G401 (cell line): ENCODE measurements at places on chromosomes 4 and X.

GRCh38 chr4:144489831-144490230, 156.1 kb upstream of the HHIP start:
- DNase-seq = no peak

DNA sequence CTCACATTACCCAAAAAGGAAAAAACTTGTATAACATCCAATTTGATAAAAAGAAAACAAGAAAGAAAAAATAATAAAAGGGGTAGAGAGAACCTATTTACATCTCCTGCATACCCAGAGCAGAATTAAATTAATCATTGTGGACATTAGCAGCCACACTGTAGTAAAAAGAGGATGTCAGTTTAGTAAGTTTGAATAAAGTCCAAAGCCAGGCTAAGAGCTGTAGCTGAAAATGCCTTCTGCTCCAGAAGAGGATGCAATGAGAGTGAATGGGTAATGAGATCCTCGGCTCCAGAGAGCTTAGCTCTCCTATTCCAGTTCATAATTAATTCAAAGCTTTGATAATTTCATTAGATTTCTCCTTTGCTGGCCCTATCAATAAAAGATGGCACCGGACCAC, 78.2 kb downstream of the SLC10A7 start:
- DNase-seq = no peak

DNA sequence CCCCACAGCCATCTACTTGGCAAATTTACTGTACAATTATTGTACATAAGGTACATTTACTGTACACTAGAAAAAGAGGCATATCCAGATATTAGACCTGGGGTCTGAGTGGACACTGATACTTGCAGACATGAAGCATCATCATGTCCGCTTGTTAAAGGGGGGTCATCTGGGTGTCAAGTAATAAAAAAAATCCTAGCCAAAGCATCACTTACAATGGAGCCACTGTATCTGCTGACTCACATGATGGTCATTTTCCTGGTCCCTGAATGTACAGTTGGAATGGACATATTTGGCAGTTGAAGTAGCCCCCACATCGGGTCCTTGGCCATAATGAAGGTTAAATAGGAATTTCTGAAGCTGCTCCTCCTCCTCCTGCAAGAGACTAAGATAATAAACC, 228.8 kb downstream of the THOC2 start:
- DNase-seq = no peak

- no peak for DNase-seq
These were observed 1.8 kb upstream of the SPATA18 start for GRCh38 chr4:52049266-52049665.

GRCh38 chrX:119729408-119730201, 28.8 kb upstream of the SOWAHD start:
- DNase-seq = peak; percentile 52

- no peak for DNase-seq
These were observed 39.4 kb upstream of the GPC3 start for GRCh38 chrX:134024686-134025377.

- DNase-seq = no peak
These were observed 638.6 kb downstream of the BCOR start for GRCh38 chrX:39459204-39459603.

DNA sequence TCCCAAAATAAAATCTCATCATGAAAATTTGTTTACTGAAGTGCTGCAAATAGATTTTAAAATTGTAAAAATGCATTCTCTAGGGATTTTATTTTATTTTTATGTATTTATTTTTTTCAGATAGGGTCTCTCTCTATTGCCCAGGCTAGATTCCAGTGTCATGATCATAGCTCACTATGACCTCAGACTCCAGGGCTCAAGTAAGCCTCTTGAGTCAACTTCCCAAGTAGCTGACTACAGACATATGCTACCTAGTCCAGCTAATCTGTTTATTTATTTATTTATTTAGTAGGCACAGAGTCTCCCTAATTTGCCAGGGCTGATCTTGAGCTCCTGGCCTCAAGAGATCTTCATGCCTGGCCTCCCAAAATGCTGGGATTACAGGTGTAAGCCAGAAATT, 317.7 kb upstream of the ANXA10 start:
- DNase-seq = no peak

DNA sequence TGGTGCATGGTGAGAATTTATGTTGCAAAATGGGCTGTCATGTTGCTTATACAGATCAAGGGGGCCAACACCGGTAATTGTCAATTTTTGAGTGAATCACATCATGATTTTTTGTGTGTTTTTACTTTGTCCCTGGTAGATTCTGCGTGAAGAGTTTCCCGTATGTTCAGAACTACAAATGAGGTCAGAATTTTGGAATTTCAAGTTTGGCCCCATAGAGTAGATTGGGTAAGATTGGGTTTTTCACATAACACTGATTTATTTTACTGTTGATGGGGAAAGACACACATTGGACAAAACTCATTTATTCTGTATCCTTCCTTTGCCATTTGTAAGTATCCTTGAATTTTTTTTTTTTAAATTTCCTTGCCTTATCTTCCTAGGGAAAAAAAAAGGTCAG, 158.5 kb upstream of the MXRA5 start:
- no peak for DNase-seq

DNA sequence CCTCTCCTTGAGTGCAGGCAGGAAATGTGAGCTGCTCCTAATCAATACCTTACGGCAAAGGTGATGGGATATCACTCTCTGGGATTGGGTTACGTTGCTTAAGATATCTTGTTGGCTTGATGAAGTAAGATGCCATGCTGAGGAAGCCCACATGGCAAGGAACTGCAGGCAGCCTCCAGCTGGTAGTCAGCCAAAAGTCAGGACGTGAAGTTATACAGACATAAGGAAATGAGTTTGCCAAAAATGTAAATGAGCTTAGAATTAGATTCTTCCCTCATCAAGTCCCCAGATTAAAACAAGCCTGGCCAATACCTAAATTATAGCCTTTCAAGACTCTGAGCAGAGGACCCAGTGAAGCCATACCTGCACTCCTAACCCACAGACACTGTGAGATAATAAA, 155.0 kb downstream of the QDPR start:
- no peak for DNase-seq

- DNase-seq = no peak
These were observed 66.6 kb downstream of the EDNRA start for GRCh38 chr4:147547314-147548056.

- no peak for DNase-seq
These were observed 155.2 kb upstream of the MSX1 start for GRCh38 chr4:4704267-4704666.

- no peak for DNase-seq
These were observed 46.1 kb downstream of the CCDC158 start for GRCh38 chr4:76374798-76375197.

- no peak for DNase-seq
These were observed 25.1 kb downstream of the TAB3 start for GRCh38 chrX:30863974-30864373.

- no peak for DNase-seq
These were observed 24.2 kb upstream of the SPON2 start for GRCh38 chr4:1196421-1197183.

DNA sequence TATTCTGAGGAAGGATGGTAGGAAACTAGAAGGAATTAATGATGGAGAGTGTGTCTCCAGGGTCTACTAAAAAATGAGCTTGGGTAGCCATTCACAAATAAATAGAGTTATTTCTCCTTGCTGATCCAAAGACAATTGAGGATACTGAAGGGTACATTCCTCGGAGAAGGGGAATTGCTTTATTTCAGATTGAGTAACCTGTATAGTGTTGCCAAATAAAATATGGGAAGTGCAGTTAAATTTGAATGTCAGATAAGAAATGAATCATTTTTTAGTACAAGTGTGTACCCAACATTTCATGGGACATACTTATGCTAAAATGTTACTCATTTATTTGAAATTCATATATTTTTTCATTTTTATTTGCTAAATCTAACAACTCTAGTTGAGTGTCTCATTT, 16.0 kb upstream of the VSIG1 start:
- DNase-seq = no peak

DNA sequence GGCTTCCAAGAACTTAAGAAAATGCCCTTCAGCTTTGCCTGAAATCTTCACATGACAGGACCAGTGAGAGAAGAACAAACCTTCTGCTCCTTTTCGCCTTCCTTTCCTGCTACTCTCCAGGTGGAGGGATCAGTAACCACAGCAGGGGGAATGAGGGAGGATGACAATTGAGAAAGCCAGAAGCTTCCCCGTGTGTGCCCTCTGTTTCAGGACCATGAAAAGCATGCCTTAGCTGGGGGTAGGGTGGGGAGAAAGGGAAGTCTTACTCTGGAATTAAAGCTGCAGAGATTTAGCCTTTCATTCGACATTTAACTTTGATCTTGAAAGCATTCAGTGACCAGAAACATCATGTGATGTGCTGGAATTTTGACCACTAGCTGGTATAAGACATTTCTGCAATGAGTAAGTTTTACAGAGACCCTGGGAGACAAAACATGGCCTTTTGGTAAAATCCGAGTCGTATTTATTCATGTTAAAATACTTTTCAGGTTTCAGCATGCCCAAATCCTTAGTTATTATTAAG, 10.6 kb upstream of the PUDP start:
- DNase-seq = no peak
